T-cell (primary cell): ENCODE measurements at places on chromosomes 4 and X.

DNA sequence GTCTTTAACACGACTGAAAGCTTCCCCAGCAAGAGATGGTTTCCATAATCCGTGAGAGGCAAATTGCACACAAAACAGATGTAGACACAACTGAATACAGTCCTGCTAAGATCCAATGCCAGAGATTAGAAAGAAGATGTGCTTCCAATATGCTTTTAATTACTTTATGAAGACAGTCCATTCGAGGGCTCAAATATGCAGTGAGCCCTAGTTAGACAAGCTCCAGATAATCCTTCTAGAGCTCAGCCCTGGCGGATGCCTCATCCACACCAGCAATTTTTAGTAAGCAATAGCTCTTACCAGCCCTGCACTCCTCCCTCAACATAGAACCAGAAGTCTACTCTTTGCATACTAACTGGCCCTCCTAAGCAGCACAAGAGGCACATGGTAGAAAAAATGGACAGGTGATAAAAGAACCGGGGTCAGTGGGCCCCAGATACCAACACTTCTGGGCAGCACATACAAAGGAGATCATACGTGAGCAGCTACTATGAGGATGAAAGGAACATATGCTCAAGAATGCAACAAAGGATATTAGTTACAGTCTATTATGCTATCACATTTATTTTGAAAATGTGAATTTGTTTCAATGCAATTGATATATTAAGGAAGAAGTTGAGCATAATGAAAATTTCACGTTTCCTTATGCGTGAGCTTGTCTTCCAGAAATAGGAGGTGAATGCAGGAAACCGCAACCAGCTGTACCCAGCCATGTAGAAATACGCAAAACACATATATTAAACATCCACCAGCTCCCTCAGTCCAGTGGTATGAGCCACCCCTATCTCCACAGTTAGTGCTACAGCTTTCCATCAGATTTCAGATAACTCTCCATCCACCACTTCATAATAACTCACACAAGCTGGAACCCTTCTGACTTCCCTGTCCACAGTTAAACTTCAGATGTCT is 34.3 kb downstream of the GPC4 start:
- DNase-seq: no peak

- DNase-seq: no peak
Observed at GRCh38 chr4:185115827-185116232, 27.2 kb upstream of the SLC25A4 start.

GRCh38 chr4:3705236-3705987 is 60.8 kb upstream of the ADRA2C start:
- no peak for DNase-seq

DNA sequence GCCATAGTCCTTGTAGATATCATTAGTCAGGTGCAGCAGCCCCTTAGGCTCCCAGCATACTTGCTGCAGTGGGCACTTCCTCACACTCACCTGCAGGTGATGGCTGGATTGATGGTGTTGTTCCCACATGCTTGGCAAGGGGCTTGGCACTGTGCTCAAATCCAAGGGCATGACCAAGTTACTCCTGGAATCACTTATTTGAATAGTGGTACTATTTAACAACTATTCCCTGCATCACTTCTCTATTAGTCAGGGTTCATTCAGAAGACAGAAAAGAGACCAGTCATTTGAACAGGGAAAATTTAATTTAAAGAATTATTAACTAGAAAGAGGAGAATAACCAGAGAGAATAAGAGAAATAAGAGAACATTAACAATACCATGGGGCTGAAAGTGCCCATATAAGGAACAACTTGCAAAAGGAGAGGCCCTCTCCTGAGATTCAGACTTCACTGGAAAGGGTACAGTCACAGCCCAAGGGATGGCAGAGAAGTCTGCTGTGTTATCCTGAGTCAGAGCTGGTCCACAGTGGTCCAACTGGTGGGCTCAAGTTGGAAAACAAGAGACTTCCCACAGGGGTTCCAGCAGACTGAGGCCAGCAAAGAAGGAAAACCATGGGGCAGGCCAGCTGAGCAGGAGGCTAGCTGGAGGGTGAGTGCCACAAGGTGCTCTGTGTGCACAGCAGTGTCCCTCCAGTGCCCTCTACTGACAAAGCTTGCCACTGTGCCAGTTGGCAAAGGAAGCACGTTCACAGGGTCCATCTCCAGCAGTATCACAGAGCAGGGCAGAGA is 9.8 kb downstream of the SPP1 start:
- DNase-seq: no peak

- no peak for DNase-seq
Observed at GRCh38 chr4:47383829-47384427, 79.6 kb downstream of the COMMD8 start.

- peak; percentile 84 for DNase-seq
Observed at GRCh38 chrX:129769467-129770154, 10.1 kb upstream of the SASH3 start.

GRCh38 chr4:16759931-16760582 is 138.4 kb downstream of the LDB2 start:
- DNase-seq: no peak

GRCh38 chr4:41174444-41174843 is 39.9 kb downstream of the APBB2 start:
- no peak for DNase-seq

DNA sequence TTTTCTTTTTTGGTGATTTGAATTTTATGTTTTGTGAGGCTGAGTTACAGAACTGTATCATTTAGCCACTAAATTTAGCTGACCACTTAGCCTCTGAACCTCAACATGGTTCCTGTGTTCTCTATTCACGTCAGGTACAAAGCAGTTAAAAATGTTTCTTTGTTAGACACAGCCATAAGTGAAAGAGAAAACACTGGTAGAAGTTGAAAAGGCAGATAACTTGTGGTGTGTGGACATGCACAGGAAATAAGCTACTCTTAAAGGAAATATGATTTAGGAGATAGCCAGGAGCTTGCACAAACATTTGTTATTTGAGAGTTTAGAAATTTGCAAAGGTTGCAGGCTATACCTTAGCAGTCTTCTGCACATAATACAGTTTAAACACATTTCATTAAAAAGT is 171.0 kb upstream of the RPS6KA3 start:
- DNase-seq: no peak

DNA sequence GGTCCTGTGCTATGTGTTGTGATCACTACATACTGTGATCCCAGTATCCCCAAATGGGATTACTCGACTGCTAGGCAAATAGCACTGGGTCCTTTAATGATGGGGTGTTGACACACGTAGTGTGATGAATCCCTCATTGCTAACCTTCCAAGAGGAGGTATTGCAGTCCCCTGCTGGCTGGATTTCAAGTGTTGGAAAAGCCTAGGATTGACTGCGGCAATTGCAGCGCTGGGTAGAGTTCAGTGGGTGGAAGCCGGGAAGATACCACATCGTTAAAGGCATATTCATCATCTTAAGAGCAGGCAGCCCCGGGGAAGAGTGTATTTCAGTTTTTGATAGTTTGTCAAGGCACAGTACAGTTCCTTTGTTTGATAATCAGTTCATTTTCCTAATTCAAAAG is 159.9 kb downstream of the TRIML1 start:
- no peak for DNase-seq

DNA sequence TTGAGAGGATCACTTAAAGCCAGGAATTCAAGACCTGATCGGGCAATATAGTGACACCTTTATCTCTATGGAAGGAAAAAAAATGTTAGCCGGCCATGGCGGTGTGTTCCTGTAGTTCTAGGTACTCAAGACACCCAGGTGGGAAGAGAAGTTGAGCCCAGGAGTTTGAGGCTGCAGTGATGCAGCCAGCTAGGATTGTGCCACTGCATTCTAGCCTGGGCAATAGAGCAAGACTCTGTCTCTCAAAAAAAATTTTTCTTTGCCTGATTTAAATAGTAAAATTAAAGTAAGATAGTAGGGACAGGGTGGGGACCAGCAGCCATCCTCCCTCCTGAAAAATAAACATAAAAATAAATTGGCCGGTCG is 16.9 kb upstream of the FAM47E start:
- DNase-seq: no peak

DNA sequence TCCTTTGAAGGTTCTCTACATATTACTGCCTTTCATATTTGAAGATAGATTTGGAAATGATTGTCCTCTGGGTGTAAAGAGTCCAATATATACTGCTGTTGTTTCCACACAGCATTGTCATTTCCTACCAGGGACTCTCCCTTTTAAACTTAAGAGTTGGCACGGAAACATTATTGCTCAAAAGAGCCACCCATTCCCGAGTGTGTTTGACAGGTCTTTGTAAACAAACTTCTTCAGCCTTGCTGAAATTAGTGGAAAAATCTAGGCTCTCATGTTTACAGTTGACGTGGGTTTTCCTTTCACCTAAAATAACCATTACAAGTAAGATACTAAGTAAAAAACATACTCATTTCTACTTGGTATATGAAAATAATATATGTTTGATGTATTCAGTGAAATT is 111.4 kb upstream of the LIMCH1 start:
- no peak for DNase-seq

GRCh38 chr4:15781427-15782095 is 3.4 kb downstream of the CD38 start:
- no peak for DNase-seq
